ENCODE measurements at places on chromosomes 13 and 19.
A peak's percentile ranks its signal among the peaks of the same experiment; 100 is the strongest.

- DNase-seq, result peak; percentile 51
Observed at GRCh38 chr19:43779147-43779819, 1.5 kb downstream of the KCNN4 start.

DNA sequence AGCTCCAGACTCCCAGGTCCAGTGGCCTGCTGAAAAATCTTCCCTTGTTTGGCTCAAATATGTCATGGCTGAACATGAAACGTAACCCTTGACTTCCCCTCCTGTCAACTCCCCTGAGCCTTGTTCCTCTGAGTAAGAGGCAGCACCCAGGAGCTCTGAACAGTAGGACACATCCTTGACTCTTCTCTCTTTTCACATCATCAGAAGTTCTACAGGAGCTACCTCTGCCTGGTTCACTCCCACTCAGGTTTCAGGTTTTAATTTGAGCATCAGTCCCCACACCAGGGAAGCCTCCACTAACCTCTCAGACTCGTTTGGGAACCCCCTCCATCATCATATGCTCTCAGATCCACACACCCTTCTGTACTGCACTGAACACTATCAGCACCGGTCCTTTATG, 30.3 kb downstream of the ZNF823 start:
- DNase-seq, result no peak

DNA sequence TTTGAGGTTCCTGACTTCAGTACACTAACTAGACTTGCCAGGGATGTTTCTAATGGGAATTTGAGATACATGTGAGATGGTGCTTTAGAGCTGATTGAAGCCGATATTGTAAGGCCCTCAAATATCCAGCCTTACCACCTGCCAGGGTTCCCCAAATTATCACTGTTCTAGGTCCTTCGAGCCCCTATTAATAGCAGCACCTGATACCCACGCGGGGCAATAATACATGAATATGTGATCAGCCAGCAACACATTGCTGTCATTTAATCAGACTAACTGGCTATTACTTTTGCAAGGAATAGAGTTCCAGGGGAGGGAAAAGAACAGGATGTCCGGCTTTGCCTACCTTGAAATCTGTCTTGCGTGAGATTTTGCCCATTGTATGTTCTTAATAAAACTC, 5.1 kb downstream of the RGCC start:
- DNase-seq, result no peak

GRCh38 chr13:72805676-72806346, 23.9 kb downstream of the PIBF1 start:
- DNase-seq, result peak; percentile 84

DNA sequence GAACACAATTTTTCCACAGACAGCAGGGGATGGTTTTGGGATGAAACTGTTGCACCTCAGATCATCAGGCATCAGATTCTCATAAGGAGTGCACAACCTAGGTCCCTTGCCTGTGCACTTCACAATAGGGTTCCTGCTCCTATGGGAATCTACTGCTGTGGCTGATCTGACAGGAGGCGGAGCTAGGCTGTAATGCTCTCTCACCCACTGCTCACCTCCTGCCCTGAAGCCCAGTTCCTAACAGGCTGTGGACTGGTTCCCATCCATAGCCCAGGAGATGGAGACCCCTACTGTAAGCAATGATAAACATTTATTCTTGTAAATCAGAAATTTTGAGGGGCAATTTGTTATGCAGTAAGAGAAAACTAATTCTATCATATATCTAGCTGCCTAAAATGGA, 1234.7 kb downstream of the SLITRK1 start:
- peak; percentile 42 for DNase-seq

Data from OCI-M1 (cell line).